AML-193 (cell line): ENCODE measurements at places on chromosomes 16 and 17.
A peak's percentile ranks its signal among the peaks of the same experiment; 100 is the strongest.

DNA sequence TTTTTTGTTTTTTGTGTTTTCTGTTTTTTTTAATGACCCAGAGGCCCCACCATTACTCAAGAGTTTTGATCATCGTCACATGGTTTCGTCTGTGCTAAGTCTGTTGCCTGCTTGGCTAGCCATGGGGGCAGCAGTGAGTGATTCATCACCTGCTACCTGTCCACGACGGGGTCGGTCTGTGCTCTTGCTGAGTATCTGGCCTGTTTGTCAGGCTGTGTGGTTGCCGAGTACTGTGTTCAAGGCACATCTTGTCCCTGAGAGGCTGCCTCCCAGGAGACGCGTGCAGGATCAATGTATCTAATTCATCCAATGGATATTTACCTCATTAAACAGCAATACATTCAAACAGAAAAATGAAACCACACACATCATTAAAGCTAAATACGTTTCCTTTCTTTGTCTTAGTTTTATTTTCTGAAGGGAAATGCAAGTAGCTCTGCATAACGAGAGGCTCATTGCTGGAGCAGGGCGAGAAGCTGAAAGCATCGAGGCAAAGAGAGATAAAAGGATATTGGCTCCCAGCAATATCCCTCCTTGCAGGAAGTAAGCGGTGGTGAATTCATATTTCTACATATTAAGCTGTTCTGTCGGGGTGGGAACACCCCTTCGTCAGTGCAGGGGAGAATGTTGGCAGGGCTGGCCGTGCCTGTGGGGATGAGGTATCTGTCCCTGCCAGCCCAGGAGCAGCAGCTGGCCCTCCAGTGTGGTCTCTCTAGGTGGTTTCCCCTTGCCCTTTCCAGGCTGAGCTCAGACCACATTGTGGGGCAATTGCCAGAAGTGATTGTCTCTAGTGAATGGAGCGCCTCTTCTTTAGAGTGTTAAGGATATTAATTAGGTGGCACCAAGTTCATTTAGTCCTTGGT lies 166.2 kb upstream of the ASIC2 start:
- no peak for DNase-seq

DNA sequence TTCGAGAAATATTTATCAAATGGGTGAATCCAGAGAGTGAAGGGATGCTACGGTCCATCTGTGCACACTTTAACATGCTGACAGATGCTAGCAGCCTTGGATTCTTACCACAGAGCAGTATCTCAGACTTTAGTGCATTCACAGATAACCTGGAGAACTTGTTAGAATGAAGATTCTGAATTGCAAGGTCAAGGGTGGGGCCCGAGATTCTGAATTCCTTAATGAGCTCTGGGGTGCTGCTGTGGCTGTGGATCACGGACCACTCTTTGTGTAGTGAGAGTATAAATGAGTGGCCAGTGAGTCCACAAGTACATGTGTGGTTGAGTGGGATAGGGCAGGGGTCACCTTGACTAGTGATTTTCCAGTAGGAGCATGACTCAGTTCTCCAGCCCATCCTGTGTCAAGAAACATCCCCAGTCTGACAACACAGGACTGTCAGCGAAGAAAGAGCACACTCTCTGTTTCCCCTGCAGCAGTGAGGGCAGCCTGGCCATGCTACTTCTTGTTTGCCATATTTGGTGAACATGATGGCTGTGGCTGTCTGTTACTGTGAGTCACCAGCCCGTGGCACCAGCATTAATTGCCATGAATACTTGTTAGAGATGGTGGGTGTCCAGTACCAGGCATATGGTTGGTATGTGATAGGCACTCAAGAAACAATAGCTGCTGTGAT lies 13.0 kb upstream of the SALL1 start:
- no peak for DNase-seq

DNA sequence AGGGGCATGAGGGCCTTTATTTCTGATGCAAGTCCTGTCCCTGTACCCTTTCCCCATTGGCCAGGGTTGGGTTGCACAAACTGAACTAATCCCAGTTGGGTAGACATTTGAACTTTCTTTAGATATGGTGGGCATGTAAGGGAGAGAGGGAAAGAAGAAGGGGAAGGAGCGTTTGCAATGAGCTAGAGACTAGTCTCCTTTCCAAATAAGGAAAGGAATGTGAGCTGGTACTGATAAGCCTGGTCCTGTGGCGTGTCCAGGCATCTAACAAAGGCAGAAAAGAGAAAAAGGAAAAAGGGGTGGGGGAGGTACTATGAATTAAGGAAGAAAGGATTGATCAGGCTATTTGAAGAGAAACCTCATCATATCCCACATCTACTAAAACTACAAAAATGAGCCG lies 20.3 kb downstream of the CHMP6 start:
- no peak for DNase-seq

GRCh38 chr16:14112539-14112856 lies 41.4 kb downstream of the MRTFB start:
- DNase-seq, result no peak

DNA sequence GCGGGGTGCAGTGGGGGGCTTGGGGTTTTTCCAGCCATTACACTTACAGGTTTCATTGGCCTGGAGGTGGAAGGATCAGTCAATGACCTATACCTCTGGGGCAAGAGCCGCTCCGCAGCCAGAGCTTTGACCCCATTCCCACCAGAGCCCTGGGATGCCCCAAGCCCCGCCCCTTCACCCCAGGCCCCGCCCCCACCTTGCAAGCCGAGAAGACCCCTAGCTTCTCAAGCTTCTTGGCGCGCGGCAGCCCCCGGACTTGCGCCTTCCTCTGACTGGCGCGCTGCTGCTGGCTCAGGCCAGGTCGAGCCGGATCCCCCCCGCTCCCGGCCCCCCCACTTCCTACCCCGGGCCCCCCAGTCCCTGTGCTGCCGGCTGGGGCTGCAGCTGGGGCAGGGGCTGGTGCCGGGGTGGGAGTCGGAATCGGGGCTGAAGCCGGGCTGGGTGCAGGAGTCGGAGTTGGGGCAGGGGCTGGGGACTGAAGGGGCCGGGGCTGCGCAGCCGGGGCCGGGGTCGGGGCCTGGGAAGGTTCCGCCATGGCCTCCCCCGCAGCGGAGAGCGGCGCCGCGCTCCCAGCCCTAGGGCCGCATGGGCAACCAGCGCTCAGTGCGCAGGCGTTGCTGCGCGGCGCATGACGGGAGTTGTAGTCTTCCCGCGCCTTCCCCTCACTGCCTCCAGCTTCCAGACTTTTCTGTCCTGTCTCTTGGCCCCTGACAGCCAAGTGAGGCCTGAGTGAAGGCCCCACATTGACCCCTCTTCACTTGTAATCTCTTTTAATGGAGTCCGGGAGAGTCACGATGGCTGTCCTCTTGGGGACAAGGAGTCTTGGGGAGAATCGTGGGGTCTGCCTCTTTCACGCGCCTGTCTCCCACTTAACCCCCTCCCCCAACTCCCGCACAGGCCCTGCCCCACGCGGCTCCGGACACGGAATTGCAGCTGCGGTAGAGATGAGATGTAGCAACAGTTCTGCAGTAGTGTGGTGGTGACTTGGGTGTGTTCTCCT lies at the start of gene KAT2A:
Gene KAT2A, minus strand, starts transcription at position 598 of the 1,000 bp plus-strand sequence. Its CDS starts 63 bp downstream, at position 535.
- DNase-seq, result peak; percentile 79

DNA sequence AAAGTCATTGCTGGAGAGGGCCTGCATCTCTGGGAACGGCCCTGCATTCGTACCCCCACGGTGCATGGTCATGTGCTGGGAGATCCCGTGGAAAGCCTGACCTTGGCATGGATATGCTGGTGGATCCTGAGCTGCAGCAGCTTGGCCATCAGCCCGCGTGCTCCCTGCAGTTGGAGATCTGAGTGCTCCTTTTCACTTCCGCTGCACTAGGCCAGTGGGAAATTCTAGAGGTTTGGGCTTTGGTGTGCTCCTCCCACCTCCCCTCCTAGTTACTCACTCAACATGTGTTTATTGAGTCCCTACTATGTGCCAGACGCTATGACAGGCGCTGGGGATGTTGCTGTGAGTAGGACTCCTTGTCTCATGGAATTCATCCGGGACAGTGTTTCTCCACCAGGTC lies 91.1 kb downstream of the RGS9 start:
- no peak for DNase-seq

GRCh38 chr16:9446471-9447194 lies 355.2 kb downstream of the HAPSTR1 start:
- no peak for DNase-seq

DNA sequence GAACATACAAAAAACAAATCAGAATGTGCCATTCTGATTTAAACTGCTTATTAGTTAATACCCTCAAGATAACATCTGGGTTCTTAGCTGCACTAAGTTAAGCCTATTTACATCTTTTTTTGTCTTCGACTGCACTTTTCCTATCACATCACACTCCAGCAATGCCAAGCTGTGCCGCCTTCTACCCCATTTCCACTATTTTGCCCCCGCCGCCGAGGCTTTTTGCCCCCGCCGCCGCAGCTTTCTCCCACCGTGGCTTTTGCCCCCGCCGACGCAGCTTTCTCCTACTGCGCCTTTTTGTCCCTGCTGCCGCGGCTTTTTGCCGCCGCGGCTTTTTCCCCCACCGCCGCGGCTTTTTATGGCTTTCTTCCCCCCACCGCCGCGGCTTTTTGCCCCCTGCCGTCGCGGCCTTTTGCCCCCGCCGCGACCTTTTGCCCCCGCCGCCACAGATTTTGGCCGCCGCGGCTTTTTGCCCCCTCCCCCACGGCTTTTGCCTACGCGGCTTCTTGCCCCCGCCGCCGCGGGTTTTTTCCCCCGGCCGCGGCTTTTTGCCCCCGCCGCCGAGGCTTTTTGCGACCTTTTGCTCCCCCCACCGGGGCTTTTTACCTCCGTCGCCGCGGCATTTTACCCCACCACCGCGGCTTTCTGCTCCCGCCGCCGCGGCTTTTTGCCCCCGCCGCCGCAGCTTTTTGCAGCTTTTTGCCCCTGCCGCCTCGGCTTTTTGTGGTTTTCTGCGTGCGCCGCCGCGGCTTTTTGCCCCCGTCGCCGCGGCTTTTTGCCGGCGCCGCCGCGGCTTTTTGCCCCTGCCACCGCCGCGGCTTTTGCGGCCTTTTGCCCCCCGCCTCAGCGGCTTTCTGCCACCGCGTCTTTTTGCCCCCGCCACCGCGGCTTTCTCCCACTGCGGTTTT lies 331.4 kb upstream of the WSB1 start:
- no peak for DNase-seq

DNA sequence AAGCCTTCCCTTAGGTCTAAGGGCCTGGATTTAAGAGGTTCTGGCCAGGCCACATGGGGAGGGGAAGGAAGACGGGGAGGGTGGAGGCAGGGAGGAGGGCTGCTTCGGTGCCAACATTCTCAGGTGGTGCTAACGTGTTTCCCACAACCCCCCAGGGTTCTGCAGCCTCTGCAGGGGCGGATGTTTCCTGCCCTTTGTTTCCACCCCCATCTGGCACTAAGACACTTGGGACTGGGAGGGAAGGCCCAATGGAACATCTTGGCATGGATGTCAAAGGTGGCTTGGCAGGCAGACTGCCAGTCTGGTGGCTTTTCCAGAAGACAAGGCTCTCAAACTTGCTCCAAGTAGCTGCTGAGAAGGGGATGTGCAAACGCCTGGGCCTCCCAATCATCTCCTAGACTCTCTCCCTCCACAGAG lies 12.7 kb downstream of the HIC1 start:
- no peak for DNase-seq

DNA sequence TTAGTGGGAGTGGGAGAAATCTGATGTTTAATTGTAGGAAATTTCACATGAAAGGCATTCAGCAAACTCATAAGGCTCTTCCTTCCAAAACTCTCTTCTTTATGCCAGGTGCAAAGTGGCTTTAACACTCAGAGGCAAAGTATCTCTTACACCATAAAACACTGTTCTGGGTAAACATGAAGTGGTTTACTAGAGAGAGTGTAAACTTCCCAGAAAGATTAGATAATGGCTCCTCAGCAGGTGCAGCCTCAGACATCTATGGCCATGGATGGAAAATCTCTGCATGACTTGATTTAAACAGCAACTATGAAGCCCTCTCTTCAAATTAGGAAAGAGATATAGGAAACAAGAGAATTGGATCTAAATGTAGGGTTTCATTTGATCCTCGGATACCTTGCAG lies 583.1 kb upstream of the SALL1 start:
- no peak for DNase-seq

GRCh38 chr17:70073310-70073709 lies 1.7 kb upstream of the KCNJ16 start:
- DNase-seq, result no peak

DNA sequence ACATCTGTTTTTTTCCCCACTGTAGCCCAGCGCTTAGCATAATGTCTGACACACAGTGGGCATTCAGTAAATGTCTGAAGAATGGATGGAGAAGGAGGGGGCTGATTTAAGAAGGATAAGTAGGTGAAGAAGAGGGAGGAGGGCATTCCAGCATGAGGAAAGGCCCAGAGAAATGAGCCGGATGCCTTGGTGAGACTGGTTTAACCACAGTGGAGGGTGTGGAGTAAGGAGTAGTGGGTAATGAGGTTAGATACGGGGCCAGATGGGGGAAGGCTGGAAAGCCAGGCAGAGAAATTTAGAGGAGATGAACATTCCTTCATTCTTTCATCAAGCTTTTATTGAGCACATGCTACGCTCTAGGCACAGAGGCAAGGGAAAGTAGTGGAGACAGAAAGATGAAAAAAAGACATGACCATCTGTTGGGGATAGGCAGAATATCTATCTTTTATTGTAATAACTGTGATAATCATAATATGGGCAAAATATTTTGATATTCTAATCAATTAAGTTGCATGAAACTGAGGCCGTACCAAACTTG lies 43.7 kb upstream of the NFAT5 start:
- no peak for DNase-seq

DNA sequence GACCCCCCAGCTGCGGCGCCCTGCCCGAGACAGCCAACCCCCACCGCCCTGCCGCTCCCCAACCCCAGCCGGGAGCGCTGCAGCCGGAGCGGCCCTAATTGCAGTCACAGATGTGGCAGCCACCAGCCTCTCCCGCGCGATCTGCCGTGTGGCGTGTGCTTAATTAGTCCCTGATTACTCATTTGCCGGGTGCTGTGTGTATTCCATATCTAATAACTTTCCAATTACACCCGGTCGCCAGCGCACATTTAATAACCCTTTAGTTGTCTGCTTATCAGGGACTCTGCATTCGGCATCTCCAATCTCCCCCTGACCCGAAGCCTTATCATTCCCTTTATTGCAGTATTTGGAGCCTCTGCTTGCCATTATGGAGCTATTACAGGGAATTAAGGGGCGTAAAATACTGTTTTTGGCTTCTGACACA lies 236.7 kb upstream of the CIBAR2 start:
- DNase-seq, result no peak

GRCh38 chr17:81232616-81233241 lies 6.1 kb downstream of the TEPSIN start:
- no peak for DNase-seq

DNA sequence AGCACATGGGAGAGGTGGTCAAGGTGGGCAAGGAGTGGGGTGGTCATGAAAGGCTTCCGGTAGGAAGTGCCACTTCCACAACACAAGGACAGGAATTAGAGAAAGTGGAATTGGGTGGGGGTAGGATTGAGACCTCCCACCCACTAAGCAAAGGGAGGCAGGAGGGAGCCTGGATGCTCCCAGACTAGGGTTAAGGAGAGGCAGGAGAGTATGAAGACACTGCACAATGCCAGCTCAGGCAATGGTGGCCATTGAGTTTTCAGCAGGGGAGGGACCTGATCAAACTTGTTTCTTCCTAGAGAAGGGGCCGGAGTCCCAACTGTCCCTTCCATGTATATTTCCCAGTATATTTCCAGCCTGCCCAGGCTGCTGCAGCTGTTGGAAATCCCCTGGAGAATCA lies 3.1 kb upstream of the RAB11FIP4 start:
- DNase-seq, result no peak
